ENCODE measurements at places on chromosomes 4 and X. TPM values are rescaled to one million over a fixed set of nuclear protein-coding genes. Genes with fewer than 3 reads are reported as not detected.

The IBSP gene
- 0.33 TPM for total RNA-seq

The PRSS12 gene
- 1.5 TPM for total RNA-seq

The PROM1 gene
- total RNA-seq = 1.1 TPM

The XKRX gene
- total RNA-seq = 0.66 TPM

GRCh38 chr4:7379719-7380118 lies 55.0 kb downstream of the PSAPL1 start:
- no peak for DNase-seq

GRCh38 chr4:94571715-94572114 lies 120.0 kb downstream of the PDLIM5 start:
- DNase-seq = no peak

- no peak for DNase-seq
Measured at GRCh38 chr4:79016878-79017277, 77.6 kb upstream of the PAQR3 start.

- no peak for DNase-seq
Measured at GRCh38 chrX:105315248-105315647, 94.8 kb upstream of the TEX13A start.

DNA sequence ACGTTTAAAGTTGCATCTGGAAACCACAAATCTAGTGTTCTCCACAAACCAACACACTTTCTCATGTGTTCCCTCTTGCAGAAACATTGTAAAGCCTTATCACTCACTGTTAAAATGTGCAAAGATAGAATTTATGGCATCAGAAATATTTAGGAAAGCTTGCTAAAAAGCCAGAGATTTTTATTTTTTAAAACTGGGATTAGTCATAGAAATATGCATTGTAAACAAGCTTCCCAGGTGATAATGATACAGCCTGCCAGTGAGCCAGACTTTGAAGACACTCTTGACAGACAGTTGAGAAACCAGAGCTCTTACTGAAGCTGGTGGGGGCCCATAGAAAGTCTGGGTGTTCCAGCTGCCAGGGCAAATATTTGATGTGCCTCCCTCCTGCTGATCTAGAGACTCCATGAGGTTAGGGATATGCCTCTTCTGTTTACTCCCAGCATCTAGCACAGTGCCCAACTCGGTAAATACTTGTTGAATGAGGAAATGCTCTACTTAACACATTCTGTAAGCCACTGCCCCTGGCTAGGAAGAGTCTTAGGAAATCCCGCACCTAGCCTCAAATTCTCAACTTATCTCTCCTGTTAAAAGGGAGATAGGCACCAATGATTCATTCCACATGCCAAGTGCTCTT lies 179.0 kb upstream of the RASGEF1B start:
- DNase-seq = no peak

DNA sequence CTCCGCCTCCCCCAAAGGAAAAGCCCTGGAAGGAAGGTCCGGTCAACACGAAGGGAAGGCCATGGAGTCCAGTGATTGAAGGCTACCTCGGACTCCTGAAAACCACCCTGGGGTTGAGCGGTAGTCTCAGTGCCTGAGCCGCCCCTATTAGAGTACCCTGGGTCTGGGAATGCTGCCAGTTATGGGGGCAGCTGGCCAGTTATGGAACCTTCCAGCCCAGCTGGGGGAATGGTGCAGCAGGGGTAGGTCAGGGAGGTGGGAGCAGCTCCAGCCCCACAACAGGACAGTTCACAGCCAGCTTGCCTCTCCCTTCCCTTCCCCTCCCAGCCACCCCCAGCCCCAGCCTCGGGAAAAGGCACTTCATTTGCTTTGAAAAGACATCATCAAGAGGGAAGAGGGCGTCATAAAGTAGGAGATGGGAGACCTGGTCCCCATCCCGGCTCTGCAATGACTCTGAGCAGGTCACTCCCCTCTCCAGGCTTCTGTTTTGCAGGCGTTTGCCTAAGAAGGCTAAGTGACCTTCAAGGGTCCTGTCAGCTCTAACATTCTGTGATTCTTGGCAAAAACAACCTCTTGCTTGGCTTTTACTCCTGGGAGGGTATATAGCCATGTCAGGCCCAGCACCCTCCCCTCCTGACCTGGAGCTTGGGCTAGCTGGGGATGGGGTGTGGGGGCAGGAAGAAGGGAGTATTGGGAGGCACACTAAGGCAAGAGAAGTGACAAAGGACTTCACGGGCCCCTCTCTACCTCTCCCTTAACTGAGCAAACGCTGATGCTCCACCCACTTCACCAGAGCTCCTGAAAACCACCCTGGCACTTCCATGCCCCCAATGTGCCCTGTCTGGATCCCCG lies 8.0 kb downstream of the APLN start:
- no peak for DNase-seq

- no peak for DNase-seq
Measured at GRCh38 chr4:26351685-26352084, 30.9 kb downstream of the RBPJ start.

DNA sequence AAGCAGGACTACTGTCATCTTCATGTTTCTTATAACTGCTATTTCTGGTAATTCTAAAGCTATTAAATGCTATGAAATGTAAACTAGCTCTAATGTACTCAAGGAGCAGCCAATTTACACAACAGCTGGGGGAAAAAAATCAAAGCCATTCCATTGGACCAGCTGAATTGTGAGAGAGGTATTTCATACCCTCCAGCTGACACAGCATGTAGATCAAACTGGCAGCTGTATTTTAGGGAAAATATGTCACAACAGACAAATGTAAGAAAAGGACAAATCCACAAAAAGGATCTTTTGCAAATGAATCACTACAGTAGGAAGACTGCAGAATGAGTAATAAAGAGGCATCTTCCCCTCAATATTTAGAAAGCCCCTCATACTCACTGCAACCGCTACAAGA lies 65.2 kb upstream of the FAM47B start:
- no peak for DNase-seq

- peak; percentile 70 for DNase-seq
Measured at GRCh38 chrX:40109288-40110008, 11.7 kb upstream of the BCOR start.
